ACHN (cell line): ENCODE measurements at places on chromosomes 12 and 14.
A peak's percentile ranks its signal among the peaks of the same experiment; 100 is the strongest.

- no peak for DNase-seq
Measured at GRCh38 chr14:33909380-33910084, 41.3 kb downstream of the EGLN3 start.

DNA sequence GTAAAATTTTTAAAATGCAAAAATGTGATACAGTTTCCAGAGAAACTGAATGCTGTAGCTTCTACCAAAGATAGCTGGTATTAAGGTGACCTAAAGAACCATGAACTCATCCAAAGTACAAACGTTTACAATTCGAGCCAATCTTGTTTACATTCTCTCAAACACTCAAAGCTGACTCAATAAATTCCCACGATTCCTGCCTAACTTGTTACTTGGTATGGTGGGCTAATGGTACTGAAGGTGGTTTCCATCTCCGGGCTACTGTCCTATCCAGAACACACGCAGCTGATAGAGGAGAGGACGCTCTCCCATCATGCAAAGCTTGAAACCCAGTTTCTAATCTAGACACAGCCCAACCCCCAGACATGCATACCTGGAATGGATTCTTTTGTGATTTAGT is 31.5 kb downstream of the RAD9B start:
- no peak for DNase-seq

GRCh38 chr12:121858662-121859572 is at the start of gene HPD:
TSS of gene HPD (minus strand) at chr12:121858859. CDS start at chr12:121858823, 36 bp downstream.
- peak; percentile 80 for DNase-seq

- no peak for DNase-seq
Measured at GRCh38 chr14:49971156-49972130, 78.6 kb downstream of the ARF6 start.

DNA sequence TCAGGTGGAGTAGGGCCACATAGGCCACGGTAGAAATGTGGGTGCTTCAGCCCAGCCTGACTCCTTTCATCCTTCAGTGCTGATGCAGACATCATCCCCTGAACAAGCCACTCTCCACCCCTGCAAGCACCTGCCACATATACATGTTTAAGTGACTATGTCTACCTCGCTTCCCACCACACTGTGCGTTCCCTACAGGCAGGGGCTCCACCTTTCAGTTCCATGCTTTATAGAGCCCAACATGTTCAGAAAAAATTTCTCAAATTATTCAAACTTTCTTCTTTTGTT is 11.6 kb downstream of the SLC7A7 start:
- no peak for DNase-seq

- DNase-seq, result no peak
Measured at GRCh38 chr12:111224186-111225066, 144.5 kb downstream of the PHETA1 start.

DNA sequence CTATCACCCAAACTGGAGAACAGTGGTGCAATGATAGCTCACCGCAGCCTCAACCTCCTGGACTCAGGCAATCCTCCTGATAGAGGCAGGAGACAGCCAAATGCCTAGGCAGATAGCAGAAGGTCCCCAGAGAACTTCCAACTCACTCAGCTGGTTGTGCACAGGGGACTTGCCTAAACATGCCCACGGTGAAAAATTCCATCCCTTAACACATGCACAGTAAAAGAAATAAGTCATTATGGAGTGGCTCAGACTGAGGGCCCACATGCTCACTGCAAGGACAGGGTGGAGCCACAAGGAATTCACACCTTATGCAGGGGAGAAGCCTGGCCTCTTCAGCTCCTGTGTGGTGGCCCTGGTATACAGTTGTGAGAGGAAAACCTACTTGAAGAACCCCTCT is 525.8 kb upstream of the ATP2B1 start:
- DNase-seq, result no peak

GRCh38 chr14:59454139-59454538 is 11.0 kb downstream of the GPR135 start:
- peak; percentile 54 for DNase-seq

- DNase-seq, result no peak
Measured at GRCh38 chr14:101234244-101234937, 326.9 kb upstream of the DIO3 start.

DNA sequence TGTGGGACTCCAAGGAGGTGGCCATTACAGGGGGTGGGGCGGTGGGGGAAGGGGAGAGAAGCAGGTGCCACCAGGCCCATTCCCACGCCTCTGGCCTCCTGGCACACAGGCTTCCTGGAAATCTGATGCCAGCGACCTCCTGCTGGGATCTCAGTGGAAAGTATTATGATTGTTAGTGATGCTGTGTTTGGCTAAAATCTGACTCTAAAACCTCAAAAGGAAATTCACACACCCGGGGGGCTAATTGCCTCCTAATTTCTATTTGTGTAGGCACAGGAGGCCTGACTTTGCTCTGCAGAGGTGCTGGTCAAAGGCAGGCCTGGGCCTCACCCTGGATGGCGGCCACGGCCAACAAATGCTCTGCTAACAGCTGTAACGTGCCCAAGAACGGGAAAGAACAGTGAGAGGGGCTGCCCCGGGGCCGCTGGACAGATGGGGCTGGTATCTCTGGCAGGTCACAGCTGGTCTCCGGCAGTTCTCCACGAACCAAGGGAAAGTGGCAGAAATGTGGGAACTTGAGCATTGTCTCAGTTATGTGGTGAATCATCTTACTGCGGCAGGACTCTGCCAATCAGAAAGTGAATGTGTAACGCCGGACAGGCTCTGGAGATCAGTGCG is 14.3 kb downstream of the FAM181A start:
- DNase-seq, result peak; percentile 92
